ENCODE measurements at places on chromosomes 5 and 9.

GRCh38 chr9:137837345-137838278 lies 40.0 kb upstream of the CACNA1B start:
- DNase-seq = no peak

GRCh38 chr5:107564931-107565372 lies 105.8 kb downstream of the EFNA5 start:
- DNase-seq = no peak

GRCh38 chr9:18920141-18921084 lies 112.6 kb downstream of the SAXO1 start:
- no peak for DNase-seq

- no peak for DNase-seq
Measured at GRCh38 chr9:126617003-126617822, 3.5 kb downstream of the LMX1B start.

- no peak for DNase-seq
Measured at GRCh38 chr5:54186108-54186507, 124.3 kb downstream of the ARL15 start.

DNA sequence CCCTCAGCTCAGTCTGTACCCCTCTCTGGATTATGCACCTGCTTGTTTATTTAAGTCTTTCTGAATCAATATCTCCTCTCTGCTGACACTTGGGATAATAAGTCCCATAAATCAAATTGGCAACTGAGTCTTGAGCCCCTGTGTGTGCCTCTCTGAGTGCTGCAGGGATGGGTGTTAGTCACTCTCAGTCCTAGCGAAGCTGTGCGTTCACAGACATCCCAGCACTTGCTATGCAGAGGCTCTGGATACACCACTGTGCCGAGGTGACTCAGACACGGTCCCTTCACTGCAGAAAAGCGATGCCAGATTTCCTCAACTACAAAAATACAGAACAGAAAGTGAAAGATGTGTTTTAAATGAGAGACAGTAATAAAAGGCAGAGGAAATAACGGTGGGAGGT lies 4.1 kb upstream of the KCNMB1 start:
- DNase-seq = no peak

GRCh38 chr9:121450241-121450640 lies 49.4 kb downstream of the GGTA1 start:
- no peak for DNase-seq

GRCh38 chr5:132797651-132798050 lies 15.5 kb upstream of the SOWAHA start:
- DNase-seq = no peak

Measured in left forelimb (tissue), 1 donor.